Placental pericyte (primary cell): ENCODE measurements at places on chromosomes 4 and X. TPM values are rescaled to one million over a fixed set of nuclear protein-coding genes. Genes with fewer than 3 reads are reported as not detected.

Gene ERAS
- total RNA-seq: 0.22 TPM in 1 of 2 replicates, not detected in the other

Gene RBMX
- 176 and 274 TPM in 2 replicates for total RNA-seq

Gene SOWAHB
- total RNA-seq: 0.29 TPM in 1 of 2 replicates, not detected in the other

Gene CENPVL1
- not detected in 2 replicates for total RNA-seq

Gene TMPRSS11D
- total RNA-seq: not detected in 2 replicates

Gene FAT4
- total RNA-seq: 13.6 and 16.6 TPM in 2 replicates

Gene AMELX
- total RNA-seq: not detected in 2 replicates

Gene REST
- total RNA-seq: 34.8 and 58.8 TPM in 2 replicates

Gene SPANXN3
- total RNA-seq: not detected in 2 replicates

Gene FAM3A
- total RNA-seq: 24.5 and 45.1 TPM in 2 replicates

Gene HSPA4L
- 1.8 and 3.7 TPM in 2 replicates for total RNA-seq
